ENCODE measurements at places on chromosomes 6 and 20. TPM values are rescaled to one million over a fixed set of nuclear protein-coding genes. Genes with fewer than 3 reads are reported as not detected.
A peak's percentile ranks its signal among the peaks of the same experiment; 100 is the strongest.

- DNase-seq = no peak
These were observed 177.3 kb downstream of the CDKAL1 start for GRCh38 chr6:20711518-20711917.

DNA sequence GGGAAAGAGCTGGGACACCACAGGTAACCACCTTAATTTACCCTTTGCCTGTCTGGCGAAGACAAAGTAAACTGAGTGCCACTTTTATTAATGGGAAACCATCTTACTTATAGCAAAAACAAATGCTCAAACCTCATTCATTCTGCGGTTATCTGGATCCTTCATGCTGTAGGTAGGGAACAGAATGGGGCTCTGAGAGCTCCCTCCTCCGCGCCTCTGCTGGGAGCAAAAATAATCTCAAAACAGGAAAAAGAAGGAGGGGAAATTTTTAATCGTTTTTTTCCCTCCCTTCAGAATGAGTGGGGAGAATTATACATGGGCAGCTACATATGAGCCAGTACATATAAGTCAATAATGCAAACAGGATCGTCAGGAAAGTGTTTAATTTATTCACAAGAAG lies 177.3 kb downstream of the GMPR start:
- no peak for DNase-seq

DNA sequence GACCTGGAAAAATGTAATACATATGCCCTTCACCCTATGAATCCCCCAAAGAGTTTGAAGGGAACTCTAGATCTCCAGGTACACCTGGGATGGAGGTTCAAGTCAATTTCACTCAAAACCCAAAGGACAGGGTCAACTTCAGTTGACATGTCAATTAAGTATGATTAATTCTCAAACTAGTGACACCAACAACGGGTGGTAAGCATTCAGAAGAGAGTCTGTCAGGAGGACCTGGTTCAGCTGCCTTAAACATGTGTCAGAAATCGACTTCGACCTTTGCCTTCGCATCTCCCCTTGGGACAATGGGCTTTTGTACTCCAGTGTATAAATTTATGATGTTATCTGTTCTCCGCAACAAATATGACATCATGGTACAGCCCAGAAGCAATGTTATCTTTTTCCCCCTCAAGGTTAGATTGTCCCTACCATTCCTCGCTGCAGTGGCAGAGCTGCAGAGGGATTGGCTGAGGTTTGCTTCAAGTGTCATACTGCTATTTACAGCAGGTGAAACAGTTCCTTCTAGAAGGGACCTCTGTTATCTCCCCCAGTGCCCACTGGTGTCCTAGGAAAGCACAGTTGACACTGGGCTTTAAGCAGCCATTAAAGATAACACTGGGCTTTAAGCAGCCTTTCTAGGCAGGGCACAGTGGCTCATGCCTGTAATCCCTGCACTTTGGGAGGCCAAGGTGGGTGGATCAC lies 94.7 kb upstream of the SNX9 start:
- DNase-seq = no peak

The WFDC10B gene
- total RNA-seq = not detected

DNA sequence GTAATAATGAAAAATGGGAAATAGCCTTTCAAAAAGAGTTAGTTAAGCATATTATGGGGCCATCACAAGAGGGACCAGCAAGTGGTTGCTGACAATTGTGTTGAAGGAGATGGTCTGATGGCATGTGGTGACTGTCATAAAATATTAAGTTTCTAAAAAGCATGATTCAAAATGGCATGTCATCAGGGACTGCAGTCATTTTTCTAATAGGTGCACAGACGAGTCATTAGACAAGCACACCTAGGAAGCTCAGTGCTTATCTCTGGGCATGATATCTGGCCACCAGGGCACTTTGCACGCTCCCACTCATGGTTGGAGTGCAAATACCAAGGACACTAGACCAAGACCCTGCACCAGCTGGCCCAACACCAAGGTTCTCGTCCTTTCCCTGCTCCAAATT lies 226.5 kb downstream of the ANKRD60 start:
- peak; percentile 36 for DNase-seq
